ENCODE measurements at places on chromosomes 7 and 10.

DNA sequence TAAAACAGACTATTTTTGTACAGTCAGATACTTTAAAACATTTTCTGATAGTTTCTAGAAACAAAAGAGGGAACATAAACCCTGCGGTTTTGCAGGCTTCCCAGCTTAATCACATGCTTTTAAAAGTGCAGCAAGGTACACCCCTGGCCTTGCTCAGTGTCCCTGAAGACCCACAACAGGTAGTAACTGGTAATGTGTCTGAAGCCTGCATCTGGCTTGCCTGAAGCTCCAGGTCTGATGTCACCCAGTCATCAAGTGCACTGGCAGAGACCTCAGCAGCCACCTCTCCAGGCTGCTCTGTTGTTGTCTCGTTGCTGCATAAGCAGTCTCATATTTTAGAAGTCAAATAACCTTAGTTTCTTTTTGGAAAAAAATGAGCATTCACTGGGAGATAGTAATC is 376.1 kb upstream of the MTPN start:
- DNase-seq: no peak

DNA sequence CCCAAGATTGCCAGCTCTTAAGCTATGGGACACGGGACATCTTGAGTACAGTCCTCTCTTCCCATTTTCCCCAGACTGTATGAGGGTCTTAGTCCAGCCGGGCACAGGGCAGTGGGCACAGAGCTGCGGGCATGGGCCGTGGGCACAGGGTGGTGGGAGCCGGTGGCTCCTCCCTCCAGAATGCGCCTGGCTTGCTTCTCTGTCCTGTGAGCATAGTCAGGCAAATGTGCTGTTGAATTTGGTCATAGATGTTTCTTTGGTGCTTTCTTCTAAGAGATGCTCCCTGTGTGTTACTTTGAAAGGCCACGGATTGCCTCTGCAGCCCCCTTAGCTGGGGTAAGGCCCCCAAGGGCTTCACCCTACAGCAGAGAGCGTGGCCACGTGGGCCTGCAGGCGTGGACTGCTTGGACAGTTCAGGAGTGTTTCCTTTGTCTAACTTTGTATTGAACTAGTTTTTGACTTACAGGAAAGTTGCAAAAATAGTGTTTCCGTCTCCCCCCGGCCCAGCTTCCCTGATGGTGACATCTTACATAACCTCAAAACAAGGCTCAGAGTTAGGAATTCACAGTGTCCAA is 24.7 kb downstream of the LRRC27 start:
- no peak for DNase-seq

DNA sequence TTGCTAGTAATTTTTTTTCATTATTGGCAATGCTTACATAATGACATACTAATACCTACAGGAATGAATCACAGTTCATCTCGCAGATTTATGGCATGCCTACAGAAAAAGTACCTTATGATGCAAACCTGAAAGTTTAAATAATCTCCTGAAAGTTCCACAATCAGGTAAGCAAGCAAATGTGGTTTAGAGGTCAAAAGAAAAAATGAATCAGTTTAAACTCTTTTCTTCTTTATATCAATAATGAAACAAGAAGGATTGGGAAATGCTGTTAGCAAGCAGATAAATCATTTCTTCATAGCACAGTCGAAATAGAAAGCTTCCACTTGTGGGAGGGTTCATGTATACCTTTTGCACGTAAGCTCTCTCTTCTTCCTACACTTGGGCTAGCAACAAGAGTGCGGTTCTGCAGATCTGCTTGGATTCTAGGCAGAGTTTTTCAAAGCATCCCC is 53.7 kb upstream of the MTPN start:
- no peak for DNase-seq

- no peak for DNase-seq
Observed at GRCh38 chr7:47739301-47739875, 157.5 kb upstream of the TNS3 start.

DNA sequence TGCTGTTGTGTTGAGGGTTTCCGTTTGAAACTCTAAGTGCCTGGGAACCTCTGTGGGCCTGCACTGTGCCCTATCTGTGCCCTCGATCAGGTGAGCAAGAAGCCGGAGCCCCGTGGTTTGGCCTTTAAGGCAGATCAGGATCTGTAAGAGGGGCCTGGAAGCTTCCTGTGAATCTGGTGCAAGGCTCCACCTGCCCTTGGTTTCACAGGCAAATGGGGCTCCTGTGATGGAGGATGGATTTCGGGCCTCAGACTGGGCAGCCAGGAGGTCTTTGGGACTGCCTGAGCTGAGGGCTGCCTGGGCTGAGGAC is 21.6 kb downstream of the SCART1 start:
- no peak for DNase-seq

DNA sequence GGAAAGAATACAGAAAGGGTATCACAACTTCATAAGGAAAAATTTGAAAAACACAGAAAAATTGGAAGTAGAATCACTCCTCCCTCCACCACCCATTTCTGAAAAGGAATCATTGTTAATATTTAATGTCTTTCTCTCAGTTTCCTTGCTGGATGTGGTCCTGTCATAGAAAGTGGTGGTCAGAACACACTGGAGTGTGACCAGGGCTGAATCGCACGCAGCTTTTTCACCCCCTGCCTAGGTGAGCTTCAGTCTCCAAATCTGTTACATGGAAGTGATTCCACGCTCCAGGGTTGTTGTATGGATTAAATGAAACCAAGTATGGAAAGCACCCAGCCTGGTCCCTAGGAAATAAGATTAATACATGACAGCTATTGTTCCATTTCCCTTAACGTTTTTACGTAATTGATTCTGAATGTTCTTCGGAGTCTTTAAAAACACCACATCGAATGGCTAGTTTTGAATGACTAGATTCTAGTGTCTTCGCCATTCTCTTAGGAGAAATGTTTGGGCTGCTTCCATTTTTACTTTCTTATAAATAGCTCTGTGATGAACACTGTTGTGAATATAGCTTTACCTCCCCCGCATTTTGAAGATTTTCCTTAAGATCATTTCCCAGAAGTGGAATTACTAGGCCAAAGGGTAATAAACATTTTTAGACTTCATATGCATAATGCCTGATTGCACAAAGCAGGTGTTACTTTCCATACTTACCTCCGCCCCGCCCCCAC is 10.9 kb upstream of the DUSP5 start:
- no peak for DNase-seq

DNA sequence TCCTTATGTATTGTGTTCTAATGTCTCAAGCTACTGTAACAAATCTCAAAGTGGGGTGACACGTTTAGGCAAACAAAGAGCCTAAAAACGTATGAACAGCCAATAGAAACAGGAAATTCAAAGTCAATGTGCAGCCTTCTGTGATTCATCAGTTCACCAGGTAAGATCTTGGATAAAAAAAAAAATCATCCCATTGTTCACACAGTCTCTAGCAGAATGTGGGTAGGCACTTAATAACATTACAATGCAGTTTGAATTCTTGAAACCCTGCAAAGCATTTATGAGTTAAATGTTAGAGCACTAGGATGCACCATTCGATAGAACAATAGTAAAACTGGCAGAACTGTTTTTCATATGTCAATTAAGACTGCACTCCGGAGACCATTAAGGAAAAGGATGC is 88.2 kb upstream of the HDAC9 start:
- DNase-seq: no peak

GRCh38 chr7:86664991-86665390 is 21.3 kb downstream of the GRM3 start:
- DNase-seq: no peak

GRCh38 chr7:141220263-141220880 is 146.5 kb downstream of the TMEM178B start:
- no peak for DNase-seq

GRCh38 chr10:131743190-131744151 is 157.3 kb upstream of the PPP2R2D start:
- DNase-seq: no peak

- no peak for DNase-seq
Observed at GRCh38 chr10:14678637-14679036, 96.1 kb downstream of the FAM107B start.

- DNase-seq: no peak
Observed at GRCh38 chr10:44792119-44792775, 118.9 kb upstream of the TMEM72 start.
